GM20000 (cell line): ENCODE measurements at places on chromosomes 5 and 9.
A peak's percentile ranks its signal among the peaks of the same experiment; 100 is the strongest.

- DNase-seq, result no peak
These were observed 58.5 kb downstream of the PDE6A start for GRCh38 chr5:149886060-149886459.

GRCh38 chr9:100401042-100401441 lies 25.9 kb upstream of the MSANTD3 start:
- DNase-seq, result no peak

GRCh38 chr9:38063363-38063707 lies 5.7 kb downstream of the SHB start:
- no peak for DNase-seq

GRCh38 chr9:23413541-23413940 lies 412.5 kb downstream of the ELAVL2 start:
- no peak for DNase-seq

DNA sequence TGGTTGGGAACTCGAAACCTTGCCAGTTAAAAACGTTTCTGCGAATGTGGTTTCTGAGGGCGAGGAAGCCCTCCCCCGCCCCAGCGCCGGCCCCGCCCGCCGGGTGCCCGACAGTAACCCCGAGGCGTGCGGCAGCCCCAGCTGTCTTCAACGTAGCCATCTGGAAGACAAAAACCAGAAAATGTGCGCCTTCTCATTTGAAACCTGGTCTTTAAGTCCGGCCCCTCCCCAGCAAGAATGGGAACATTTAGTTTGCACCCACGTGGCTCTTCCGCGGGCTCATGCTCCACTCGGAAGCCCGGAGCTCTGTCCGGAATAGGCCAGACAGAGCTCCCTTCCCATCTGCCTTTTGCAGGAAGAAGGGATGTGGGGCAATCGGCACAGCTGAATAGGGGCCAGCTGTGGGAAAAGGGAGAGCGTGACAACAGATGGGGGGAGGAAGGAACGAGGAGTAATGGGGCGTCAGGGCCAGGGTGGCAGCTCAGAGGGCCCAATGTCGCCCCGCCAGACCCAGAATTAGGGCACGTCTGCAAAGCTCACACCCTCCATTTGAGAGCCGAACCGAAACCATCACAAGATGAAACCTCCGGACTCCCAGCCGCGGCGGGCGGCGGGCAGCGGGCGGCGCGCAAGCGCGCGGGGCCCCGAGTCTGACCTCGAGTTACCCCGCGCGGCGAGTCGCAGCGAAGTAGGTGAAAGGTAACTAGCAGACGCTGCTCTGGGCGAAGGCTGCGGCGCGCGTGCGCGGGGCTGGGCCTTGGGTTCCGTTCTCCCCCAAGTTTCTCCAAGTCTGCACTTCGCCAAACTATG lies 63.4 kb upstream of the ABCA1 start:
- peak; percentile 74 for DNase-seq

DNA sequence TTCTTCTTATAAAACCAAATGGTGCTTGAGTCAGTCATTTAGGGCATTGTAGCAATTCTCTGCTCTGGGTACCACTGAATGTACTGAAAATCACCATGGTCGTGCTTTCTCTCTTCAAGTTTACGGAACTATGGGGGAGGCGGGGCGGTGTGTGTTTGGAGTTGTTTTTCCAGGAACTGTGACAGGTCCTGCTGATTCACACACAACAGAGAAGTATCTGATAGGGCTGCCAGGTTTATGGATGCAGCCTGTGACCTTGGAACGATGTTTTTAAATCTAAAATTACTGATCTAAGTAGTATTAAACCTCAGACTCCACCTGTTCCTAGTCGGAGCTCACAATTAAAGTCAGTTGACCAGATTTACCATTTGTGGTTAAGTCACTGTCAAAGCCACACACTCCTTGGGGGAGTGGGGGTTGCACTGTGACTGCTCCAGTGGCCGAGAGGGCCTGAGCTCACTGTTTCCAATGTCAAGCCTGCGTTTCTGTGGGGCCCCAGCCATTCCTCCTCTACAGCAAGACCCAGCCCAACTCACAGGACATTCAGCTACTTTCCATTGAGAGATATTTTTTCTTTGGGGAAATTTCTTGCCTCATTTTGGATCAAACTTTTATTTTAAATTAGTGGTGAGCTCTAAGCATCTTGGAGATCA lies 44.4 kb downstream of the GADD45G start:
- DNase-seq, result no peak

DNA sequence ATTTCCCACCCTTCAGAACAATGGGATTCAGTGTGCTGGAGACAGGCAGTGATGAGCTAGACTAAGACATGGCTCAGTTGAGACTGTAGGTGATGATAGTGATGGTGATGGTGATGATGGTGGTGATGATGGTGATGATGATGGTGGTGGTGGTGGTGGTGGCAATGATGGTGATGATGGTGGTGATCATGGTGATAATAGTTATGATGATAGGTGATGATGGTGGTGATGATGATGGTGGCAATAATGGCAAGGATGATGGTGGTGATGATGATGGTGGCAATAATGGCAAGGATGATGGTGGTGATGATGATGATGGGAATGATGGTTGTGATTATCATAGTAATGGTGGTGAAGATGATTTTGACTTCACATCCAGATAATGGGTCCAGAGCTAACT lies 176.7 kb downstream of the NXNL2 start:
- DNase-seq, result no peak

DNA sequence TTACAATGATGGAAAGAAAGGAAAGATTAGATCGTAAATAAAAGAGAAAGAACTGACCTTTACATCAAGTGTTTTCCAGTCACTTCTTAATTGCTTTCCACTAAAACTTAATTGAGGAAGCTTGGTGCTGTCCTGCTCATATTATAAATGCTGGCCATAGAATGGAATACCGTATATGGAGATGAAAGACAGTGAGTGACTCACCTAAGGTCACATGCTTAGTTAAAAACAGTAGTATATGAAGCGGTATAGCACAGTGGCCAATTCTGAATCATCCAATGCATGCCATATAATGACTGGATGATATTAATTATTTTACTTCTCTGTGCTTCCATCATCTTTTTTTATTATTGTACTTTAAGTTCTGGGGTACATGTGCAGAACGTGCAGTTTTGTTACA lies 482.4 kb upstream of the SGCD start:
- DNase-seq, result no peak

GRCh38 chr5:15683332-15683731 lies 183.4 kb downstream of the FBXL7 start:
- no peak for DNase-seq

DNA sequence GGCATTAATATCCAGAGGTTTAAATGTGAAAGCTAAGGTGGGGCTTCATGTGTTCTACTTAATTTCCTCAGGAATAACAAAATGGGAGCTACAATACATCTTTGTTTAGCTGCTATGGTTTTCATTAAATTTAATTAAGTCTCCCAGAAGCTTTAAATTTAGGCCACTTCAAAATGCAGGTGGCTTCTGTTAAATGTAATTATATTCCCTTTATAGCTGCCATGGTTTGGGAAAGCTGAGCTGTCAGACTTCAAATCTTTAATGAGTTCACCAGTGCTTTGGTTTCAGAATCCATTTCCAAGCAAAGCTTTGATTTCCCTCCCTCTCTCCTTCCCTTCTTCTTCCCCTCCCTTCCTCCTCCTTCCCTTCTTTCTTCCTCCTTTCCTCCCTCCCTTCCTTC lies 58.4 kb upstream of the FAM170A start:
- DNase-seq, result no peak

DNA sequence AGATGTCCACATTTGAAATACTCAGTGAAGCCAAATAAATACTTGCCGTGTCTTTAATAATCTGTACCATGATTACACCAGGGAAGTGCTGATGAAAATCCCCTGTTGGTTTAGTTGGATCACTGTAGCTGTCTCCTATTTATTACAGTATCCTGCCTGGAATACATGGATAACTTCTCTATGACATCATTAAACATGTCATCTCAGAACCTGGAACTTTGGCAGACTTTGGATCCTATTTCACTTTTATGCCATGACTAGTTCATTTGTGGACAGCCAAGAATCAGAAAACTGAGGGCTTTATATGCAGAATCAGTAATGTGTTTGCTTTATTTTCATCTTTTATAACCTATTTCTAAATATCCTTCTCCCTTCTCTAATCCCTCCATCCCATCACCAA lies at the start of gene TXNDC8:
Gene TXNDC8 (minus strand): TSS at position 137 of the 400 bp plus-strand sequence.
- DNase-seq, result no peak

DNA sequence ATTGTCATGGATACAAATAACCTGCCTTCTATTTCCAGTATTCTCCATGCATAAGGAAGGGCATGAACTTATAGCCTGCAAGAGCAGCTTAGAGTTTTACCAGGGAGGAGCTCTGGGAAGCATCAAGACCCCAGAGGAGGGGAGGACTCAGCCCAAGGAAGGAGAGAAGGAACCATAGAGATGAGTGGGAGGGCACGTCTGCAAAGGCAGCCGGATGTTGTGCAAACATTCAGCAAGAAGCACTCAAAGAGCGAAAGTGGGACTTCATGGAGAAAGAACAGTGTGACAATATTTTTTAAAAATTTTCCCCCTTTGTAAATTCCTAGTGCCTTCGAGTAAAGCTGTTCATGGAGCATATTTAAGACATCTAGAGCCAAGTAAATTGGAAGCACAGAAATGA lies 270.1 kb upstream of the PTGER4 start:
- no peak for DNase-seq

GRCh38 chr9:135009794-135010585 lies 77.5 kb upstream of the OLFM1 start:
- DNase-seq, result no peak

- no peak for DNase-seq
These were observed 272.8 kb downstream of the TAF11L14 start for GRCh38 chr5:17907094-17907493.

DNA sequence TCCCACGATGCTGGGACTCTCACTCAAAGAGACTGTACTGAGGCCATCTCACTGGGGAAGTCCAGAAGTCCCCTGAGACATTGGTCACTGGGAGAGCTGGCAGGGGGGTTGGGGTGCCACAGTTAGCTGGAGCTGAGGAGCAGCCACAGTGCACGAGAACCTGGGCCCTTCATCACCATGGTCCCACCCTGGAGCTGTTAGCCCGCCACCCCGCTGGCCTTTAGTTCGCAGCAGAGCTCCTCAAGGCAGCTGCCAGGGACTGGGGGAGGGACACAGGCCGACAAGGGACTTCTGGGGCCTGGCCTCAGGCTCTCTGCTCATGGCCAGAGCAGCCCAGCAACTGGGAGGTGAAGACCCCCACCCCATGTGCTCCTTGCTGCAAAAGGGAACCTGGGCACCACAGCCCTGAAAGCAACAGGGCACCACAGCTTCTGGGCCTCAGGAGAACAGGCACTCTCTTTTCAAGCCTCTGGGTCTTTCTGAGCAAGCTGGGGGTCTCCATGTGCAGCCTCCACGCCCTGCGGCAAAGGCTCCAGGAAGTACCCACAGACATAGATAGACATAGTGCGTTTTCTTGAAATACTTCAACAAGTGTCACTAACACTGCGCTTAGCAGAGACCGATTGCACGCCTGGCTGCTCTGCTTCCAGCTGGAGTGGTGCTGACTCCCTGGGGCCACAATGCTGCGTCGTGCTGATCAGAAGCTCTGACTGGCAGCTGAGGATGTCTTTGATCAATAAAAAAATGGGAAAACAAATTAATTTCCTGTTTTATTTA lies 46.0 kb downstream of the VAV2 start:
- peak; percentile 62 for DNase-seq
